ENCODE measurements at places on chromosomes 3 and 15.

GRCh38 chr15:27690290-27690689, 408.8 kb downstream of the OCA2 start:
- no peak for DNase-seq

DNA sequence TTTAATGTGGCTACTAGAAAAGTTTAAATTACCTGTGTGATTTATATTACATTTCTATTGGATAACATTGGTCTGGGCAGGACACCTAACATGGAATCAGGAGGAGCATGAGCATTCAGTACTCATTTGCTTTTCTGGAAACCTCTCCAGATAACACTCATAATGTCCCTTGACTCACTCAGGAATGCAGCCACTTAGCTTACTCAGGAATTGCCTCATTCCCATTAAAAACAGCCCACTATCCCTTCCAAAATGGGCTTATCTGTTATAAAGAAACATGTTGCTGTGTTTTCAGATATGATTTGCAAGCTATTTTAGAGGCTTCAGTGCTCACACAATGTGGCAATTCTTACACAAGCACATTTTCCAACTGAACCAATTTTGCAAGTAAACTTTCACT, 17.1 kb downstream of the GBE1 start:
- DNase-seq, result no peak

DNA sequence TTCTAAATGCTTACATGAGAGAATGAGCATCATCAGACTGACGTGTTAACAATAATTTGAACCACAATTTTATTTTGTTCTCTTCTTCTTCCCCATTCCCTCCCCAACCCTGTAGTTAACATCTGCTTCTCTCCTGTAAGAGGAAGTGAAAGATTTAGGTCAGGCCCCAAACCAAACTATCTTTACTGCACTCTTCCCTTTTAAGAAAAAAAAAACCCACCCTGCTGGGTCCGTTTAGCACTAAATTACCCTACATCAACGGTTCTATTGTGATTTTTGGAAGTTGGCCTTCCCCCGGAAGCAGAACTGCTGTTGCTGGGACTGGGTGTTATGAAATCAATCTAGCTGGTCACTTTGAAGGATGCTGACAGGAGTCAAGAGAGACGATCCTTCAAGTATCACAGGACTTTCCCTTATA, 49.4 kb downstream of the NFKBIZ start:
- no peak for DNase-seq

DNA sequence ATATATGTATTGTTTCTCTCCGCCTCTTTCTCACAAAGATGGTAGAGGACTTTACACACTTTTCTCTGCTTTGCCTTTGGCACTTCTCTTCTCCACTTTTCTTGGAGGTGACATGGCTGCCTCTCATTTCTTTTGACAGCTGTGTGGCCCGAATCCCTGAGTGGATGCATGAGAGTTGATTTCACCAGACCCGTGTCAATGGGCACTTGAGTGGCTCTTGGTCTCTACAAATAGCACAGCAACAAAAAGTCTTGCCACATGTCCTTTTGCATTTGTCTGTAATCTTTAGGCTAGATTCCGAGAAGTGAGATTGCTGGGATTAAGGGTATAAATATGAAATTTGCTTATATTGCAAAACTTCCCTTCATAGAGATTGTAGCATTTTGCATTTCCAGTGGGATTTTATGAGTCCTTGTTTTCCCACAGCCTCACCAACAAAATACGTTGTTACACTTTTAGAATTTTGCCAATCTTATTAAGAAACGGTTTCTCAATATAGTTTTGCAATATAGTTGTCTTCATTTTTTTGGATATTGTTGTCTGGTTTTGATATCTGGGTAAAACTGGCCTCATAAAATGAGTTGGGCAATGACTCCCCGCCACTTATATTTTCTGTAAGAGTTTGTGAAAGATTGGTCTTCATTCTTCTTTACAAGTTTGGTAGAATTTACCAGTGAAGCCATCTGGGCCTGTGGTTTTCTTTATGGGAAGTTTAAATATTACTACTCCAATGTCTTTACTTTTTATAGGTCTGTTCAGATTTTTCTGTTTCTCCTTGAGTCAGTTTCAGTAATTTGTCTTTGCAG, 5.2 kb upstream of the TRPM1 start:
- no peak for DNase-seq

DNA sequence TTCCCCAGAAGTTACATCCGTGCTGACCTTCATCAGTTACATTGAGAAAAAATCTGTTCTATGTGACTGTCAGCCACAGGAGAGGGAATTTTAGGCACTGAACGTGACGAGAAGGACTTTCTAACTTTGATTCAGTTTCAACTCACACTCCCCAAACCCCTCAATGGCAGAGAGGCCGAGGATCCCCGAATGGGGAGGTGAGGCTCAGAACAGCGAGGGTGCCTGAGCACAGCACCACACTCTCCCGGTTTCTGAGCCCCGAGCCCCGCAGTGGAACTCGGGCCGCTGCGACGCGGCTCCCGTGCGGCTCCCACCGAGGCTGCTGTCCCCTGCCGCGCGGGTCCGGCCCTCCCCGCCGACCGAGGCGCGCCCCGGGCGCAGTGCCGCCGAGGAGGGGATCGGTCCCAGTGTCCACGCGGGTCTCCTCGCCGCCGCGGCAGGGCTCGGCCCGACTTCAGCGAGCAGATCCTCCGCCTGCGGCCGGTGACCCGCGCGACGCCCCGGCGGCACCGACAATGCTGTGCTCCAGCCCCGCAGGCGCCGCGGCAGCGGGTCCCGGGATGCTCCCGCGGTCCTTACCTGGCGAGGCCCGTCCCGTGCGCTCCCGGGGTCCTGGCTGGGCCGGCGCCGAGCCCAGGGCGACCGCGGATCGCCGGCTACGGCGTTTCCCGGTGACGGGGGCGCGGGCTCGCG, 439 bp downstream of the CTXND1 start:
- no peak for DNase-seq
